ENCODE measurements at places on chromosomes 12 and 14.

GRCh38 chr14:77603654-77604255 lies 12.7 kb downstream of the SPTLC2 start:
- peak; percentile 69 for DNase-seq

- DNase-seq, result no peak
These were observed 222.6 kb downstream of the NUAK1 start for GRCh38 chr12:105915997-105916759.

DNA sequence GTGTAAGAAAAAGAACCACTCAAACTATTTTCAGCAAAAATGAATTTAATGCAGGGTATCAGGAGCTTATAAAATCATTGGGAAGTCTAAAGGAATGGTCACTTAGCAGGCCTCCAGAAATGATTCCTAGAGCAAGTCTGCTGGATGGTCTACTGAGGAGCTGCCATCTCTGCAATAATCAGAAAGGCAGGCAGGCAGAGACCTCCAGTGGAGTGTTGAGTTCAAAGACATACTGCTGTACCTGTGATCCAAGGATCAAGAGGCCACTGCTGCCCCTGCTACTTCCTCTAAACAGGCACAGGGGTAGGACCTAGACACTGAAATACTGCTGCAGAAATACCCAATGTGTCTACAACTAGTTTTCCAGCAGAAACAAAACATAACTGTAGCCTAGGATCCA lies 14.5 kb upstream of the KICS2 start:
- DNase-seq, result peak; percentile 28

- DNase-seq, result no peak
These were observed 7.5 kb downstream of the CAMKK2 start for GRCh38 chr12:121288986-121289385.

Data from kidney tubule cell (primary cell).